SJCRH30 (cell line): ENCODE measurements at places on chromosomes 3 and 15. TPM values are rescaled to one million over a fixed set of nuclear protein-coding genes. Genes with fewer than 3 reads are reported as not detected.
A peak's percentile ranks its signal among the peaks of the same experiment; 100 is the strongest.

Gene CHST13
- total RNA-seq: not detected in 2 replicates

- no peak overlapping the region for H3K27ac ChIP-seq
- no peak for DNase-seq
- H3K27me3 ChIP-seq: no peaks in the 10 kb centered on the region
- no peak overlapping the region for H3K4me3 ChIP-seq
Observed at GRCh38 chr3:156865732-156866131, 39.6 kb downstream of the LEKR1 start.

Gene RAB6B
- total RNA-seq: 0.58 and 1.4 TPM in 2 replicates

DNA sequence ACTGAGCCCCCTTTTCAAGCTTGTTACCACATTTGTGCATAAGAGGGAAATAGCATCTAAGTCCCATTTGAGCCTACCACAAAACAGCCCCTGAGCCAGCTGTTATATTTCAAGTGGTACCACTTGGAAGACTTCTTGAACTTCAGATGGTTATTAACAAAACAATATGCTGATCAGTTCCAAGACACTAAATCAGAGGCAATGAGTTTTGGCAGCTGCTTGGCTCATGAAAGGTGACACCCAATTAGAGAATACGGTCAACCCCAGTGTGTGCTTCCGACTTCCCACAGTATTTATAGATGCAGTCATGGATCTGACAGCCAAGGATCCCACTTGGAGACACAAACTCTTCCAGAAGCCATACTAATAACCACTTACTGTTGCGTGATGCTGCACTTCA is 469.6 kb upstream of the PPP2R3A start:
- DNase-seq: peak; percentile 4
- no peak overlapping the region for H3K27ac ChIP-seq
- no peaks in the 10 kb centered on the region for H3K4me1 ChIP-seq
